NCI-H1105 treated with DMSO at 0.1 percent for 48 hours (cell line): ENCODE measurements at places on chromosomes 16 and 17.

GRCh38 chr16:67204076-67204475 lies 5.1 kb downstream of the ELMO3 start:
- DNase-seq: no peak

- no peak for DNase-seq
These were observed 11.0 kb upstream of the WIPI1 start for GRCh38 chr17:68468334-68468733.

GRCh38 chr17:30222721-30223175 lies 12.7 kb downstream of the SLC6A4 start:
- DNase-seq: no peak

DNA sequence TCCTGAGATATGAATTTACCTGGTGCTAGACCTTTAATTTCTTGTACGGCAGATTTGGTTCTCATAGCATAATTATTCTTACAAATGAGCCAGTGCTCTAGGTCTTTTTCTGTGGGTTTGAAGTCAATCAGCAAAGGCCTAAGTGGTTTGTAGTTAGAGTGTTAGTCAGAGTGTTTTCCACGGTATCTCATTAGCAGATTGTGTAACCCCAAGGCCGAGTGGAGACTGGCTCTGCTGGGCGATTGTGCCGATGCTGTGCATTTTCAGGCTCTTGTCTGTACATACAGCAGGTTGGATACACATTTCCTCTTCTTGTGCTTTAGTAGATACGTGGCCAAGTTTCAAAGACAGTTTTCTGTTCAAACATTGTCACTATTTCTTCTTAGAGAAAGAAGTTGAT lies 78.6 kb upstream of the CA10 start:
- no peak for DNase-seq
